ENCODE measurements at places on chromosomes 16 and 17.

GRCh38 chr16:19690196-19690595 is 27.8 kb downstream of the KNOP1 start:
- no peak for DNase-seq

- no peak for DNase-seq
Observed at GRCh38 chr16:79181419-79181818, 419.1 kb downstream of the MAF start.

DNA sequence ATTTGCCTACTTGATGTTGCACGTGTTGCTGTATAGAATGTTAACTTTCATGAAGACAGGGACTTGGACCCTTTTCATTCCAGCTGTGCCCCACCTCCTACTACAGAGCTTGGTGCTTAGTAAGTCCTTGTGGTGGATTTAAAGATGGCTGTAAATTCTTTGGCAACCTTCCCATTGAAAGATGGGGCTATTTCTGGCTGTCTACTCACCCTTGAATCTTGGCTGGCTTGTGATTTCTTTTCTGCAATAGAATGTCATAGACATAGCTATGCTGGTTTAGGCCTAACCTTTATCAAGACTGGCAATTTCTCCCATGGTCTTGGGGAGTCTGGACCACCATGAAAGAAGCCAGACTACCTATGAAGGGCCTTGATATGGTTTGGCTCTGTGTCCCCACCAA is 59.0 kb downstream of the ACSM2A start:
- DNase-seq = no peak

- no peak for DNase-seq
Observed at GRCh38 chr16:20844588-20844987, 38.3 kb downstream of the REXO5 start.

GRCh38 chr17:52744179-52744578 is 585.7 kb upstream of the CA10 start:
- no peak for DNase-seq
